RPMI8226 (cell line): ENCODE measurements at places on chromosomes 7 and 10.

DNA sequence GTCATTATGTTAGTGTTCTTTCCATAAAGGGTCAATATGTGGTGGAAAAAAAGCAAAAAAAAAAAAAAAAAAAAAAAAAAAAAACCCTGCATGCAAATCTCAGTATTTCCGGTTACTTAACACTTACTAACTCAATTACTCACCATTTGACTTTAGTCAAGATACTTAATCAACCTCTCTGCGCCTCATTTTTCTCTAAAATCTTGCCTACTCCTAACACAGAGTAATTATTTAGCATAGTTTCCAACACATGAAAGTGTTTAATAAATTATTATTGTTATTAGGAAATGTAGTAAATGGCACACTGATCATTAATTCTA, 27.8 kb downstream of the PPP1R3A start:
- no peak for DNase-seq

- DNase-seq, result no peak
These were observed 78.4 kb upstream of the IKZF1 start for GRCh38 chr7:50226145-50226544.

- no peak for DNase-seq
These were observed 236.5 kb downstream of the WDR11 start for GRCh38 chr10:121087688-121088087.

- DNase-seq, result peak; percentile 47
These were observed 12.4 kb downstream of the CPA5 start for GRCh38 chr7:130356876-130357611.

DNA sequence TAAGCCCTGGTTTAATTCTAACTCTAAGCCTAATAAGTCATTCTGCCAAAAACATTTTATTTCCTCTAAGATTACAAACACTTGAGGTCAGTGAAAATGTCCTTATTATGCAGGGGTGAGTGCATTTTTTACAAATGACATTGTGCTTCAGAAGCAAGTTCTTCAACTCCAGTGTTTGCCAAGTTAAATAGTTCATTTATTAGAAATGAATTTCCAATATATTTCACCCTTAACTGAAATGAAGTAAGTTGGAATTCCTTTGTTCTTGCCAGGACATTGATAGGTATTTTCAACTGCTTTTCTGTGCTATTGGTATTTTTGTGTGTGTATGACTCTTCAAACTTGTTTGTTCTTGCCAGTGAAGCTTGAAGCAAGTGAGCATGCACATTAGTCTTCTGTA, 89.5 kb upstream of the CCDC6 start:
- DNase-seq, result no peak

- no peak for DNase-seq
These were observed 34.3 kb upstream of the ITGB8 start for GRCh38 chr7:20296444-20296843.

GRCh38 chr7:164882-165660, 27.3 kb upstream of the FAM20C start:
- no peak for DNase-seq

- no peak for DNase-seq
These were observed 263.6 kb downstream of the SKIDA1 start for GRCh38 chr10:21261842-21262294.

- peak; percentile 29 for DNase-seq
These were observed 23.2 kb downstream of the TPK1 start for GRCh38 chr7:144812379-144813283.

DNA sequence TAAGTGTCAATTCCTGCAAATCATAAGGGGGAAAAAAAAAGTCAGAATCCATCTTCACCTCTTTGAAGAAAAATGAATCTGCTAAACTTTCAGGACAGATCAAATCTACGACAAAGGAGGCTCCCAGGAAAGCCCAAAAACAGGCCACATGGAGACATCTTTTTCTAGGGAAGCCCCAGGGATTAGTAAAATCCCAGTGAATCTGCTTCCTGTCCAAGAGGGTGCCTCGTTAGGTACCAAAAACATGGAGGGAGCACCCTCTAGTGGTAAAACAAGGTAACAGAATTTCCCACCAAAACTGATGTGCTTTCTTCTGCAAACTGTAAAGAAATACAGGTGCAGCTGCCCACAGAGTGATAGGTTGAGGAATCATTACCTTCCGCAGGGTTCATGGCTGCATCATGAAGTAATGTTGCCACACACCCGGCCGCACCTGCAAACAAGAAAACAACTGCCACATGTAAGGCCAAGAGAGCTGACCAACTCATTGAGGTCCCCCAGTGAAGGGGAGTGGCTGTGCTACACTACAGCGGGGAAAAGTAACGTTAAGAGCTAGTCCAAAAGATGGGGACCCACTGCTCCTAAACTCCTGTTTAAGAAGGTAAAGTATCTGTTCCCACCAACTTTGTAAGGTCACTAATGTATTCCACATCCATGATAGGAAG, 7.9 kb downstream of the SLC25A28 start:
- DNase-seq, result peak; percentile 46

GRCh38 chr10:101839002-101839401, 4.6 kb downstream of the KCNIP2 start:
- DNase-seq, result no peak

- DNase-seq, result no peak
These were observed 88.5 kb downstream of the NOC3L start for GRCh38 chr10:94274142-94274787.

DNA sequence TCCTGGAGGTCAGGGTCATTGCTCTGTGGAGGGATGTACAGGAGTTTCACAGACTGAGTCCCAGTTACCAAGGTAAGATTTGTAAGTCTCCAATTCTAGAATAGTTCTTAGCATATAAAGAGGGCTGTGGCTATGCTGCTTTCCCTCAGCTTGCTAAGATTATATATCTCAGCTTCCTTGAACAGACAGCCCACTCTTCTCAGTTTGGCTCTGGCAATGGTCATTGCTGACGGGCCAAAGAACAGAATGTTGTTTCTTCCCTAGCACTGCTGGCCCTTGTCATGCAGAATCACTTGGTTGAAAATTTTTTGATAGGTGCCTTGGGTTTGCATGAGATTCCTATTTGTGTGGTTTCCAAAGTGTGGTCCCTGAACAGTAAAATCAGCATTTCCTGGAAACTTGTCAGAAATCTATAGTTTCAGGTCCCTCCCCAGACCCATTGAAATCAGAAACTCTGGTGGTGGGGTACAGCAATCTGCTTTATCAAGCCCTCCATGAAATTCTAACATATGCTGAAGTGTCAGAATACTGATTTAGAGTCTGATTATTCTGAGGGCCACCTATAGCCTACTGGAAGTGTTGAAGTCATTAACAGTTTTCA, 38.2 kb downstream of the NRBF2 start:
- DNase-seq, result no peak

DNA sequence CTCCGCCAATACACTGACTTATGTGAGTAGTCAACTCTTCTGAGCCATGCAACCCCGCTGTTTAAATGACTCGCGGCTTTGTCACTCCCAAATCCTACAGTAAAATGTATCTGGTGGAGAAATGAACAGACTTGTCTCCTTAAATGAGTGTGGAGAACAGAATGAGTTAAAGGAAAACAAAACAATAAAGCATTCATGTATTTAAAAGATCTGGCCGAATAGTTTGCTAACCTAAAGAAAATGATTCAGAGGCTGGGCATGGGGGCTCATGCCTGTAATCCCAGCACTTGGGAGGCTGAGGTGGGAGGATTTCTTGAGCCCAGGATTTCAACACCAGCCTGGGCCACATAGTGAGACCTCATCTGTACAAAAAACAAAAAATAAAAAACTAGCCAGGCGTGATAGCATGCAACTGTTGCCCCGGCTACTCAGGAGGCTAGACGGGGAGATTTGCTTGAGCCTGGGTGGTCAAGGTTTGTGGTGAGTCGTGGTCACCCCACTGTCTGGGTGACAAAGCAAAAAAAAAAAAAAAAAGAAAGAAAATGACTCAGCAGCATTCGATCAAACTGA, 86.5 kb upstream of the PFKP start:
- no peak for DNase-seq

- no peak for DNase-seq
These were observed 25.8 kb downstream of the MAPK8 start for GRCh38 chr10:48332166-48332870.

DNA sequence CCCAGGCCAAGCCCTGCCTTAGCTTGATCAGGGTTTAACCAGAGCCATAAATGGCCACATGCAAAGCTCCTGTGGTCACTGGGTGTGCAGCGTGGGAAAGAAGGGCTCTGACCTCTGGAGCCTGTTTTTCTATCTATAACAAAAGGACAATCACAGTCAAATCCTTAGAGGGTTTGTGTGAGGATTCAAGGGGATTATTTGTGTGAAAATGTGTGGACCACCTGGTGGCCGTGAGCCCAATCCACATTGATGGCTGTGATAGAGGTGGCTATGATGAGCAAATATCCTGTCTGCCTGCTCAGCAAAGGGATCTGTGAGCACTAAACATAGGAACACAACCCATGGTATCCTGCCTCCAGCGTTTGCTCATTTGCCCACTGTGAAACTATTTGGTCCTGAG, 107.1 kb downstream of the C10orf90 start:
- no peak for DNase-seq

DNA sequence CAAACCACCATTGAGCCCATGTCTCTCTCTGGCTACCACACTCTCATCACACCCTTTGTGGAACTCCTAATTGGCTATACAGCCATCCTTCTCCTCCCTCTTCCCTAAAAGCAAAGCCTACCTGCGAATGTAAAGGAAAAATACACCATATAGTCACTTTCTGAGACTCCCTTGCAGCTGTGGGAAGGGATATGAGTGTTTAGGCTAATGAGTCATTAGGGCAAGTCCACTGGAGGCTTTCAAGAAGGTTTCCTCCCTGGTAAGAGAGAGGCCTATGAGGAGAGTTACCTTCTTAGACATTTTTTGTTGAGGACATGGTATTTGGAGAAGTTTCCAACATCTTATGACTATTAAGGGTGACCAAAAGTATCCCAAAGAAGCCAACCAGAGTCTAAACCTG, 4.1 kb upstream of the TMEM243 start:
- no peak for DNase-seq

DNA sequence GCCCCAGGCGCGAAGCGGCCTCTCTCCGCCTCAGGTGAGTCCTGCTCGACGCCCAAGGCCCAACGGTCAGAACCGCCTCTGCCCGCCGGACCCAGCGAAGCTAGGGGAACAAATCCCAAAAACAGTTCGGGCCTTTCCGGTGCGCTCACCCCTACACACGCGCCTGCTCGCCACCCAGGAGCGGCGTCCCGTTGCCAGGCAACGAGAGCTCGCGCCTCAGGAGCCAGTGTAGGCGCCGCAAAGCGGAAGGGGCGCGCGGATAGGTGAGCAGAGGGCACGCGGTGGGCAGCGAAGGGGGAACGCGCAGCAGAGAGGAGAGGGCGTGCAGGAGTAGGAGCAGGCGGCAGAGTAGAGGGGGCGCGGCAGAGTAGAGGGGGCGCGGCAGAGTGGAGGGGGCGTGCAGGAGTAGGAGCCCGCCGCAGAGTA, at the start of the genes DYDC1 and DYDC2:
Gene DYDC1 (minus strand): TSS at position 193 of the 426 bp plus-strand sequence. CDS start 4,154 bp downstream, outside the sequence.
Gene DYDC2 (plus strand): TSS at position 219 of the 426 bp plus-strand sequence. CDS start 5,663 bp downstream, outside the sequence.
- DNase-seq, result peak; percentile 70

DNA sequence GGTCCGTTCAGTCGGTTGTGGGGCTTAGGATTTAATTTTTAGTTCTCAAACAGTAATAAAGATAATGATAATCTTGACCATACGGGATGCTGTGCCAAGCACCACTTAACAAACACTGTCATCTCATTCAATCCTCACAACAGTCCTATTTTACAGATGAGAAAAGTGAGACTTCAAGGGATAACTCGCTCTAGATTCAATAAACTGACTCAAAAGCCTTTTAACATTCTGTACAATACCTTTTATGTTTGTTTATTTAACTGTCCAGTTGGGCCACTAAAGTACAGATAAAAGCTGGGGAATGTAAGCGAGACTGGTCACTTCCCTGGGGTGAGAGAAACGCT, 437 bp upstream of the CFAP69 start:
- DNase-seq, result no peak

- DNase-seq, result no peak
These were observed 181.8 kb upstream of the PRSS1 start for GRCh38 chr7:142567201-142568075.
